ENCODE measurements at places on chromosomes 4 and X. TPM values are rescaled to one million over a fixed set of nuclear protein-coding genes. Genes with fewer than 3 reads are reported as not detected.

DNA sequence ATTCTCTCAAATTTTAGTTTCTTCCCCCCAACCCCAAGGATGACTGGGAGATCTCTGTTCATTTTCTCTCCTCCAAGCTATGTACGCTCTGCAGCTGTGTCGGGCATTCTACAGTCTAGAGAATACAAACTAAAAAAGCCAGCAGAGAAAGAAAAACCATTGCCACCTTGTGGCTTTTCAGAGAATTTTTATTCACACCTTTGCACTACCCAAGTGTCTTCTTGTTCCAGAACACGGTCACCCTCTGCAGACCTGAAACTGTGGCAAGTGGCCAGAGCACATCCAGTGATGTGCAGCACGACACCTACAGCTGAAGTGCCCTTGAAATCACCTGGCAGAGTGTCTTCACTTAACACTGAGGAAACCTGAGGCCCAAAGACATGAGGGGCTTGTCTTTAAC is 68.6 kb downstream of the CHST7 start:
- no peak for DNase-seq
- no peak overlapping the region for H3K4me3 ChIP-seq
- H3K4me1 ChIP-seq, result no peaks in the 10 kb centered on the region
- H3K27me3 ChIP-seq, result no peaks in the 10 kb centered on the region

The TCEAL5 gene
- total RNA-seq, result 1.2 TPM

GRCh38 chr4:166622425-166622977 is 611.8 kb downstream of the SPOCK3 start:
- H3K4me3 ChIP-seq, result no peak overlapping the region
- no peaks in the 10 kb centered on the region for H3K36me3 ChIP-seq
- H3K27me3 ChIP-seq, result no peaks in the 10 kb centered on the region
- DNase-seq, result no peak

DNA sequence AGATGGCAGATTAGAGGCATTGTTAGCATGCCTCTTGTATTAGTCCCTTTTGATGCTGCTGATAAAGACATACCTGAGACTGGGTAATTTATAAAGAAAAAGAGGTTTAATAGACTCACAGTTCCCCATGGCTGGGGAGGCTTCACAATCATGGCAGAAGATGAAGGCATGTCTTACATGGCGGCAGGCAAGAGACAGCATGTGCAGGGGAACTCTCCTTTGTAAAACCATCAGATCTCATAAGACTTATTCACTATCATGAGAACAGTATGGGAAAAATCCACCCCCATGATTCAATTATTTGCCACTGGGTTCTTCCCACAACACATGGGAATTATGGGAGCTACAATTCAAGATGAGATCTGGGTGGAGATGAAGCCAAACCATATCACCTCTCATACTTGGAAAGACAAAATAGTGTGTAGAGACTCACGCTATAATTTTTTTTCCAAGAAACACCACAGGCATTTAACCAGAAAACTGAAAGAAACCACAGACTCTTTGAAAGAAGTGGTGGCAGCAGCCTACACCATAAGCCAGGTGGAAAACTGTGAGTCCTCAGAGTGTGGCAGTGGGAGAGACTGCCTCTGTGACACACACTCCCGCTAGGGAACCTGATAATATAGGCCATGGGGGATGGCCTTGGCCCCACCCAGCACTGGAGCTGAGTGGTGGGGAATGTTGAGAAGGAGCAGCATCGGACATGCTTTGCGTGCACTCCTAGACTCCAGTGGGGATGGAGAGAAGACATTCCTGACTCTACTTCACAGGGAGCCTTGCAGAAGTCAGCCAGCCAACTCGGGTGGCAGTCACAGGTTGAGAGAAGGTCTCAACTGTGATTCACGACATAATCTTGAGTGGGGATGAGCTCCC is 51.5 kb downstream of the SLC2A9 start:
- H3K27ac ChIP-seq, result no peak overlapping the region
- H3K36me3 ChIP-seq, result no peaks in the 10 kb centered on the region
- no peaks in the 10 kb centered on the region for H3K4me1 ChIP-seq
- H3K27me3 ChIP-seq, result no peaks in the 10 kb centered on the region
- H3K4me3 ChIP-seq, result no peak overlapping the region

The DUSP21 gene
- not detected for total RNA-seq

DNA sequence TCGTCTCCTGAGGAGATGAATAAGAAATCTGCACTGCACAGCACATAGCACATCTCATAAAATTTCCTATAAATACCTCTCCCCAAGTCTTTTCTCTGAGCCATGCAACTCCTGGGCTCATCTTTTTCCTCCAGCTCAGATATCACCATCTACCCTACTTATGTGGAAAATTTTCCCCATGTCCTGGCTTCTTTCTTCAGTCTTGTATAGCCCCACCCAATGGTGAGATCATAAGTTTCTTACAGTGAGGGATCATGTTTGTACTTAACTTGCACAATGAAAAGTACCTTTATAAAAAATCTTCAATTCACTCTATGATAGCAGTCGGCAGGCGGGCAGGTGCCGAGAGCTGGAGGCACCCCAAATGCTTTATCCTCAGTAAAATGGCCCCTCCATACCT is 198.6 kb upstream of the S100G start:
- no peaks in the 10 kb centered on the region for H3K27me3 ChIP-seq
- H3K27ac ChIP-seq, result no peak overlapping the region
- H3K4me1 ChIP-seq, result no peaks in the 10 kb centered on the region
- H3K4me3 ChIP-seq, result no peak overlapping the region

DNA sequence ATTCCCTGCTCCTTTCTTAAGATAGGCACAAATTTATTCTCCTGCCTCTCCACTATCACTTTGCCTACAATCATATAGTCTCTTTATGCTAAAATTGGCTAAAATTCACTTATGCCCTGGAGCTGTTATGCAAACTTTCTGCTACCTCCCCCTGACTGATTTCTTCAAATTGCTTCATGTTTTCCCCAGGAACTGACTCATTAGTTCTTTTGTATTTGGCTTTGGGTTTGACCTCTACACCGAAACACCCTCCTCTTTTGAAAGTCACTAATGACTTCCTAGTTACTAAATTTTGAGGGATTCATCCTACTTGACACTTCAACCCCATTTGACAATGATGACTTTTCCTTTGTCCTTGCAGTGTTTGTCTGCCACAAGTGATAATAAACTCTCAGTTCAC is 222.6 kb downstream of the NDST4 start:
- H3K4me1 ChIP-seq, result no peaks in the 10 kb centered on the region
- no peaks in the 10 kb centered on the region for H3K27me3 ChIP-seq
- H3K27ac ChIP-seq, result no peak overlapping the region
- no peaks in the 10 kb centered on the region for H3K36me3 ChIP-seq
- no peak overlapping the region for H3K4me3 ChIP-seq

DNA sequence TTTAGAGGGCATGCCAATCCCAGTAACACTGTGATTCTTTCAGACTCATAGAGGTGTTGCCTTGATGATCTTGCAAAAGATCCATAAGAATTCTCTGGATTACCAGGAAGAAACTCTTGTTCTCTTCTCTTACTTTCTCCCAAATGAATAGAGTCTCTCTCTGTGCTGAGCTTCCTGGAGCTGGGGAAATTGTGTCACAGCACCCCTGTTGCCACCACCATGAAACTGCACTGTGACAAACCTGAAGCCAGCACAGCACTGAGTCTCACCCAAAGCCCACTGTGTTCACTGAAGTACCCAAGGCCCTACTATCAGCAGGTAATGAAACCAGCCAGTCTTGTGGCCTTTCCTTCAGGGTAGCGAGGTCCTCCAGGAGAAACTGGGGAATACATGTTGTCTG is 332.7 kb upstream of the FGF16 start:
- H3K36me3 ChIP-seq, result no peaks in the 10 kb centered on the region
- no peak overlapping the region for H3K4me3 ChIP-seq
- DNase-seq, result no peak
- no peak overlapping the region for H3K27ac ChIP-seq

GRCh38 chr4:169846396-169846795 is 88.7 kb upstream of the HPF1 start:
- no peak overlapping the region for H3K4me3 ChIP-seq
- no peaks in the 10 kb centered on the region for H3K4me1 ChIP-seq
- no peaks in the 10 kb centered on the region for H3K36me3 ChIP-seq
- H3K27me3 ChIP-seq, result no peaks in the 10 kb centered on the region

The TRIM75 gene
- not detected for total RNA-seq

- DNase-seq, result no peak
- no peak overlapping the region for H3K27ac ChIP-seq
- no peaks in the 10 kb centered on the region for H3K36me3 ChIP-seq
- H3K27me3 ChIP-seq, result no peaks in the 10 kb centered on the region
- no peak overlapping the region for H3K4me3 ChIP-seq
- H3K4me1 ChIP-seq, result peaks cover 30% of the 10 kb centered on the region
These were observed 22.1 kb downstream of the SH3RF1 start for GRCh38 chr4:169248645-169249044.

The SRPX gene
- total RNA-seq, result 65.9 TPM

The UBL4A gene
- 67.1 TPM for total RNA-seq

DNA sequence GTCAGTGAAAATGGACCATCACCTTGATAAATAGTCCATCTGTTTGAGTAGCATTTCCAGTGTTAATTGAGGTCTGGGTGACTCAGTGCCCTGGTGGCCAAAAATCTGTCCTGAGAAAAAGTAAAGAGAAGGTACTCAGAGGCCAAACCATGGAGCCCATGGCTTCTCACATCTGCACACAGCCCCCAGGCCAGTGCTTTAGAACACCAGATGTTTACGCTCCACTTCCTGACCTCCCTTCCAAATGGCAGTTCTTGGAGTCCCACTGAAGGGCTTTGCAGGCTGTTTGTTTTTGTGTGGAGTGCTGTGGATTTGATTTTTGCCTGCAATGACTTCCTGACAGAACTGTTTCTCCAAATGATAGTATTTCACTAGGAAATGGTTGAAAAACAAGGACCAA is 60.2 kb upstream of the GPC4 start:
- DNase-seq, result no peak
- H3K27me3 ChIP-seq, result no peaks in the 10 kb centered on the region
- H3K27ac ChIP-seq, result no peak overlapping the region
- H3K4me3 ChIP-seq, result no peak overlapping the region

The FHIP1A gene
- 28.8 TPM for total RNA-seq

DNA sequence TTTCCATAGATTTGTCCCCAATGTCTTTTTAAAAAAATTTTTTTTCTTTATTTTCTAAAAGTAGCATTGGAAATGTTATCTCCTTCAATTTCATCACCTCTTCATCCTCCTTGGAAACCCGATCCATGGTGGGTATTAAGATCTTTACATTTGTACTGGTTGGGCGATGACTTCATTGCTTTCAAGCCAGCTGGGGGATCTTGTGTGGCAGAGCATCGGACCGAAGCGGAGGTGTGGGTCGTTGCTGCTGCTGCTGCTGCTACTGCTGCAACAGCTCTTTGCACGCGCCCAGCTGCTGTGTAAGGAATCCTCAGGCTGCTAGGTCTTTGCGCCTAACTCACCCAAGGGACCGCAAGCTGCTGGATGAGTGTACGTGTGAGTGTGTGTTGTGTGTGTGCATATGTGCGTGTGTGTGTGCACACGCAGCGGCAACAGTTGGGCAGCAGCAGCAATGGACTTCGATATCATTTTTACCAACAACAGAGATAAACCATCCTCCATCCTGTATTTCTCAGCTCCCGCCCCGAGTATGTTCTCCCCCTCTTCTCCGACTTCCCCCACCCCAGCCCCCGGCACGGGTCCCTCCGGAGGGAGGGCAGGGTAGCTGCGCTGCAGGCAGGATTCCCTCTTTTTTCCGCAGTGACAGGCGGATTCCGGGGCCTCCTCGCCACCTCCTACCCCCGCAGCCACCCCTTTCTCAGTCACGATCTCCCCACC is 768 bp upstream of the CDKL5 start:
- peaks cover 4% of the 10 kb centered on the region for H3K4me1 ChIP-seq
- no peak overlapping the region for H3K27ac ChIP-seq
- no peaks in the 10 kb centered on the region for H3K27me3 ChIP-seq
- peak overlapping the region; percentile 86 for H3K4me3 ChIP-seq
- no peak for DNase-seq

GRCh38 chr4:132642016-132642817 is 506.9 kb upstream of the PCDH10 start:
- no peaks in the 10 kb centered on the region for H3K27me3 ChIP-seq
- H3K27ac ChIP-seq, result no peak overlapping the region
- H3K4me1 ChIP-seq, result no peaks in the 10 kb centered on the region
- H3K36me3 ChIP-seq, result no peaks in the 10 kb centered on the region
- no peak for DNase-seq

The DRD5 gene
- not detected for total RNA-seq

DNA sequence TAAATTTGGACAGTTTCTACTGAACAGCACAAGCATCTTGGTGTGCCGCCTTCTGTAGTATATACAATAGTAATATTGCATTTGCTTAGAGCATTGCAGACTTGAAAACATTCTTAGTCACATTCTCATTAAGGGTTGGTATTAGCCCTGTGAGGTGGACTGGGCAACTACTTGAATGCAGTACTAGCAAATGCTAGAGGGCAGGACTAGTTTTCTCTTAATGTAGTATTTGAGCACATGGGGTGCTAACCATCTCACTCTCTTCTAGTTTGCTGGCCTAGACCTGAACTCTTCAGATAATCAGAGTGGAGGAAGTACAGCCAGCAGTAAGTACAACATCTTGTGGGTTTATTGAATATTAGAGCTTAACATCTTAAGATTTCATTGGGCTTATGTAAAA is 3.2 kb downstream of the DDX3X start:
- H3K36me3 ChIP-seq, result peaks cover 11% of the 10 kb centered on the region
- peaks cover 31% of the 10 kb centered on the region for H3K4me1 ChIP-seq
- no peak for DNase-seq
- H3K27ac ChIP-seq, result peak overlapping the region; percentile 99
- H3K4me3 ChIP-seq, result peak overlapping the region; percentile 86

- no peak for DNase-seq
- H3K27ac ChIP-seq, result peak overlapping the region; percentile 16
- peaks cover 52% of the 10 kb centered on the region for H3K4me1 ChIP-seq
- H3K4me3 ChIP-seq, result no peak overlapping the region
- H3K36me3 ChIP-seq, result no peaks in the 10 kb centered on the region
These were observed 8.7 kb downstream of the C1QTNF7 start for GRCh38 chr4:15436513-15436912.

The VCX2 gene
- not detected for total RNA-seq

- no peaks in the 10 kb centered on the region for H3K4me1 ChIP-seq
- H3K36me3 ChIP-seq, result no peaks in the 10 kb centered on the region
- DNase-seq, result no peak
- H3K4me3 ChIP-seq, result no peak overlapping the region
- H3K27ac ChIP-seq, result no peak overlapping the region
- H3K27me3 ChIP-seq, result no peaks in the 10 kb centered on the region
These were observed 7.5 kb downstream of the DTHD1 start for GRCh38 chr4:36288731-36289426.

- no peaks in the 10 kb centered on the region for H3K36me3 ChIP-seq
- no peak overlapping the region for H3K4me3 ChIP-seq
- DNase-seq, result no peak
- H3K27ac ChIP-seq, result no peak overlapping the region
- no peaks in the 10 kb centered on the region for H3K27me3 ChIP-seq
These were observed 76.2 kb downstream of the CLDN34 start for GRCh38 chrX:10043386-10043785.

The NIPAL1 gene
- total RNA-seq, result 0.68 TPM

DNA sequence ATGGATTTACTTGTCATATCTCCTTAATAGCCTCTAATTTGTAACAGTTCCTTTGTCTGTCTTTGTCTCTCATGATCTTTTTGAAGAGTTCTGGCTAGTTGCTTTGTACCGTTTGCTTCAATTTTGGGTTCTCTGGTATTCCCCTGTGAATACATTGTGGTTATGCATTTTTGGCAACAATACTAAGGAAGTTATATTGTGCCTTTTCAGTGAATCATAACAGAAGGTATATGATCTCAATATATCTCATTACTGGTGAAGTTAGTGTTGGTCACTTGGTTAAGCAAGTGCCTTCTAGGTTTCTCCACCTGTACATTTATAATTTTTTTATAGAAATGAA is 48.6 kb downstream of the DCLK2 start:
- H3K36me3 ChIP-seq, result no peaks in the 10 kb centered on the region
- peaks cover 36% of the 10 kb centered on the region for H3K4me1 ChIP-seq
- no peak overlapping the region for H3K27ac ChIP-seq
- DNase-seq, result no peak
- no peak overlapping the region for H3K4me3 ChIP-seq
